Effector CD8-positive, alpha-beta T cell (primary cell): ENCODE measurements at places on chromosomes 5 and 9.

- no peak for DNase-seq
These were observed 189.3 kb upstream of the MAST4 start for GRCh38 chr5:66406761-66407336.

- no peak for DNase-seq
These were observed 310.1 kb downstream of the RFX3 start for GRCh38 chr9:3215658-3216057.

DNA sequence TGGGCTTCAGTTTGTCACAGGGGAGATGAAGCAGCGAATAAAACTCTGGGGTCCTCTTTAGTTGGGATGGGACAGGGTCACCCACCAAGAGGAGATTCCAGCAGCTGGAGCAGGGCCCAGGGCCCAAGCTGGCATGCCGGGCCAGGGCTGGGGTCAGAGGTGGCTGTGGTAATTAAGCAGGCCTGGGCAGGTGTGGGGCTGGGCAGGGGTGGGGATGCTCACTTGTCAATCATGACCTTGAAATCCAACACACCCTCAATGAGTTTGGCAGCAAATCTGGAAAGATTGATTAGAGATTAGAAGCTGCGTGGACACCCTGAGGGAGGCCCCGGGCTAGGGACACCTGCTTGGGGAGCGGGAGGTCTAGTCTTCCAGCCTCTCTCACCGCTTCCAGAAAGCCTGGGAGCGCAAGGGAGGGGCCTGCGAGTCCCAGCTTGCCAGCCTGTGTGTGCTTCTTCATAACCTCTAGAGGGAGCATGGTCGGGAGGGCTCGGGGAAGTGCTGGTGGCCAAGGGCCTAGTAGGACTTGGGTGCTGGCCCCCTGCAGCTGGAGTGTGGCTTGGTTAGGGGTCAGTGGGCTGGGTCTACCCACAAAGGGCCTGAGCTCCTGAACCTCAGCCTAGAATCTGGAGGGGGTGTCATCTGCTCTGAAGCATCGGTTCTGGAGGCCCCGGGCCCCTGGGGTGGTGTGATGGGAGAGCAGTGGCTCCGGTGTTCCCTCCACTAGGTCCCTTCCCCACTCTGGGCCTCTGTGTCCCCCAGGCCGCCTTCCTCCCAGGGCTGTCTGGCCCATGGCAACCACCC is 7.6 kb downstream of the CRAT start:
- no peak for DNase-seq

- DNase-seq: no peak
These were observed 187.9 kb downstream of the MAN2A1 start for GRCh38 chr5:109877670-109878045.

GRCh38 chr9:127848756-127849504 is 5.5 kb downstream of the ENG start:
- no peak for DNase-seq

GRCh38 chr5:95620030-95620869 is at the start of gene GPR150:
Gene GPR150 (plus strand): TSS chr5:95620087. CDS start chr5:95620276, 189 bp downstream.
- DNase-seq: no peak

DNA sequence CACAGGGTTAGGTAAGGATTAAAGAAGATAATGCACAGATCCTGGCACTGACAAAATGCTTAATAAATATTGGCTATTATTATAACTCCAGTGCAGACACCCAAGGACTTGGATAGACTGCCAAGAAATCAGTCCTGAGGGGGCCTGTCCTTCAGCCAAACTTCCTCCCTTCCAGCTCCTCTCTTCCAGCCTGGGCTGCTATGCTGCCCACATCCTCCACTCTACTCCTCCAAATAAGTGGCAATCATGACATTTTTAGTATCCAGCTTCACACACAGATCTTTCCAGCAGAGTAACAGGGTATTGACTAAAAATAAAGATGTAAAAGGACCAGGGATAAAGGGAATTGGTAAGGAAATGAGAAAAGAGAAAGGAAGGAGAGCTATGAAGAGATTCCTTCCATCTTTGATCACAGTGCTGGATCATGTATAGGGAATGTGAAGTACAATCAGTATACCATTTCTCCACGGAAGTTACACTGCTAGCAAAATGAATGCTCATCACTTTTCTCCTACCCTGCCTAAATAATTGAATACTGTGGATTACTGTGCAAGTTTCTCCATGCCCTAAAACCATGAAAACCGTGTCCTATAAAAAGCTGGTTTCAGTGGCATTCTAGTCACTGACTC is 136.0 kb upstream of the OSMR start:
- no peak for DNase-seq

DNA sequence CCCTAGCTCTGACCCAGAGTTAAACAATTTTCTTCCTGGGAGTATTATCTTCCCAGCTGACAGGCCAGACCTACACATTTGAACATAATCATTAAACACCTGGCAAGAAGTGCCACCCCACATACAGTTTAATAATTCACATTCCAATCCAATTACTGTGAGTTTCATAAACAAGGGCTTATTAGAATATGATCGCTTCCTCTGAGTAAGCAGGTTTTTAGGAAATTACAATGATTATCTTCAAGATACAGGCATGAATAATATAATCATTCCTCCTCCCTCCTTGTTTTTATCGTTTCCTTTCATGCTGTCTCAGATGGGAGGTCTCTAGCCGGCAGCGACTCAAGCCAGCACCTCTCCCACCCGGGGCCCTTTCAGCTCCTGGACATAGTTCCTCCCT is 15.8 kb upstream of the KIF4B start:
- DNase-seq: no peak

- DNase-seq: no peak
These were observed 101.3 kb downstream of the PAM start for GRCh38 chr5:102856389-102856777.

DNA sequence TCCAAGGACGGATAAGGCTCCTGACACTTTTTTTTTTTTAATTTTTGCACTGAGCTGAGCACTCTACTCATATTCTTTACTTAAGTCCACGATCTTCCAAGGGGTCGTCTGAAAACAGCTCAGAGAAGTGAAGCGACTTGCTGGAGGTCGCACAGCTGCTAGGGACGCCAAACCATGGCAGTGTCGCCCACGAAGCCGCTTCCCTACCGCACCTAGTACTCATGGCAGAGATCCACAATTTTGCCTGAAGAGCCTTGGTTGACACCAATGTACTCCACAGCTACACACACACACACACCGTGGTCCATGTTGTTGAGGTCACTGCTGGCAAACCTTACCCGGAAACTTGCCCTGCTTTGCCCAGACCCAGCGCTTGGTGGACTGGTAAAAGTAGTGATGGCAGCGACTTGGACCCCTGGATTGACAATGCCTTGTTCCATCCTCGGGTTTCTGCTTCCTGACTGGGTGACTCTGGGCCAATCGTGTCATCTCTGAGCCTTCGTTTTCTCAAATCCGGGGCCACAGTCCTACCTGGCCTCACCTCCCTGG is 521 bp upstream of the SLIT3 start:
- no peak for DNase-seq

GRCh38 chr5:2866662-2867372 is 115.3 kb upstream of the IRX2 start:
- no peak for DNase-seq

DNA sequence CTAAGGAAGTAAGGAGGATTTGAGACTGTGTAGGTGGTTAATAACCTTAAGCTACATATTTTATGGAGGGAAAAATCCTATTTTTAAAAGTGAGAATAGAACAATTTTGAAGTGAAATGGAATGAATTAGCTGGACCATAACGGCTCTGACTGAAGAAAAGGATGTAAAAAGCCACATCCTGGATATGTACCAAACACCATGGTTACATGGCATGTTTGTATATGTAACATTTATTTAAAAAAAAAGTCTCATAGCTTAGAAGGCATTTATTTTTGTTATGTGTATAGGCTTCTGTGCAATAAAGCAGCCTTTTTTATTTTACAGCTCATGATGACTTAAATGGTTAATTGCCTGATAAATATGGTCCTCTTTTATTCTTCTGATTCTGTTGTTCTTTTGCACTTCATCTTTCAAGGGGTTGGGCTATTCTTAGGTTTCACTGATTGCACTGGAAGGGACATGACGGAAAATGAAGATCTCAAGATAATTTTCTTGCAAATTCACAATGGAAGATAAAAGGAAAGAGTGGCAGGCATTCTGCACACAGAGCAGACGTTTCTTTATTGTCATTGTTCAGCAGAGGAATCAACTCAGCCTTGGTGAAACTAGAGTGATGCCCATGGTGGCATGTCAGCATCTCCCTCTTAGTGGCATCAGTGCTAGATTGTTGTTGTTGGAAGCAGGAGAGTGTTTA is 63.1 kb downstream of the DOCK8 start:
- no peak for DNase-seq

- DNase-seq: no peak
These were observed 215.7 kb downstream of the ICE1 start for GRCh38 chr5:5638211-5638610.

DNA sequence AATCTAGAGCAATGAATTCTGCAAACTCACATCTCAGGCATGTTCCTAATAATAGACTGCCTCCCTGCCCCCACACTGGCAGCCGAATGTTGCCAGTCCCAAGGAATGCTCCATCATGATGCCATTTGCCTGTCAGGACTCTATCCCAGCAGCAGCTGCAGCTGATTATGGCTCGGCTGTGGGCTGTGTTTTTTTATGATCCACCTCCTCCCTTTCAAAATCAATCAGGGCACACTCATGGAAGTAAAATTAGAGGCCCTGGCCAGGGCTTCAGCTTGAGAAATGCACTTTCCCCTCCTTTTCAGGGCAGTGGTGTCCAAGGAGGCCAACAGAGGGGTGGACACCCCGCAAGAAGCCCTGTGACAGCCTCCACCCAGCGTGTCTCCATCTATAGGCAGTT is 176.7 kb upstream of the S1PR3 start:
- no peak for DNase-seq

DNA sequence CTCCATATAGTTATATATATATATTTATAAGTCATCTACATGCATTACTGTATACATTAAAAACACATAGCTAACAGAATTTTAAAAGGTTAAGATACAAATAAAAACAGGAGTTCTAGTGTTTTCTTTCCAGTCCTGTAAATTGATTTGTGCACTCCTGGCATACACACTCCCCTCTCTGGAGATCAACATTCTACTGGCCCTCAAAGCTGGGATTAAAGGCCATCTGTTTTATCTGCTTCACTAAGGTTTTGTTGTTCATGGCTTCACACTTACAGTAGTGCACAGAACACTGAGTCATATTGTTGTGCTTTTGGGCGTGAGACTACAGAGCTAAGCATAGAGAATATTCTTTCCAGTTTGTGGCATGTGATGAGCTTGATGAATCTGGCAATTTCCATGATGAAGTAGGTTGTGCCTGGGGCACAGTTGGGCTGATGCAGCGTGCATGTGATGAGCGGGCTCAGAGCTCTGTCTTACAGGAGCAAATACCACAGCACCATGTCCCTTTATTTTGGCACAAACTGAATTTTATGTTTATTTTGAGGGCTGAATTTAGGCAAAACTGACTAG is 98.2 kb downstream of the TAF11L14 start:
- no peak for DNase-seq

GRCh38 chr9:6802926-6803325 is 45.2 kb downstream of the KDM4C start:
- no peak for DNase-seq

DNA sequence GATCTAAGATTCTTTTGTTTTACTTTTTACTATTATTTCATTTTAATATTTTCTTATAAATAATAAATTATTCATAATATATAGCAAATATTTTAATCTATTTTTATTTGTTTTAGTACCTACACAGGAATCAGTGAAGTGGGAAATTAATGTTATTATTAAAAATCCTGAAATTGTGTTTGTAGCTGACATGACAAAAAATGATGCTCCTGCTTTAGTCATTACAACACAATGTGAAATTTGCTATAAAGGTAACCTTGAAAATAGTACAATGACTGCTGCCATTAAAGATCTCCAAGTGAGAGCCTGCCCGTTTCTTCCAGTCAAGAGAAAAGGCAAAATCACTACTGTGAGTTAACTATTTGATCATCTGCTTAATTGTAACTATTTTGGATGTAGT is 138.7 kb downstream of the VPS13A start:
- no peak for DNase-seq

DNA sequence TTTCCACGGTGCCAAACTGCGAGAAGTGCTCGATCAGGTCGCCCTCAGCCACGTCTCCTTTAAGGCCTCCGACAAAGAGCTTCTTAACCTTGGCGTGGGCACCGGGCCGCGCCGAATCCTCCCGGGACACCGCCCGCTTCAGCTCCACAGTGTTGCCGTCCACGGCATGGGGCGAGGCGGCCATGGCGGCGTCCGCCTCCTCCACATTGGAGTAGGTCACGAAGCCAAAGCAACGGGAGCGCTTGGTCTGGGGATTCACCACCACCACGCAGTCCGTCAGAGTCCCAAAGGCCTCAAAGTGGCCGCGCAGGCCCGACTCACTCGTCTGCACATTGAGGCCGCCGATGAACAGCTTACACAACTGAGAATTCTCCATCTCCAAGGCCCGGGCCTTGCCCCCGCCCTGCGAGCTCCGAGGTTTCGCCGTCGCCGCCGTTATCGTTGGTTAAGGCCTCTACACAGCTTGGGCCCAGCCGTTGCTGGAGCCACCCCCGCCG is 424 bp downstream of the HNRNPA0 start:
- no peak for DNase-seq

- DNase-seq: no peak
These were observed 4.5 kb downstream of the GRK6 start for GRCh38 chr5:177430972-177431316.

DNA sequence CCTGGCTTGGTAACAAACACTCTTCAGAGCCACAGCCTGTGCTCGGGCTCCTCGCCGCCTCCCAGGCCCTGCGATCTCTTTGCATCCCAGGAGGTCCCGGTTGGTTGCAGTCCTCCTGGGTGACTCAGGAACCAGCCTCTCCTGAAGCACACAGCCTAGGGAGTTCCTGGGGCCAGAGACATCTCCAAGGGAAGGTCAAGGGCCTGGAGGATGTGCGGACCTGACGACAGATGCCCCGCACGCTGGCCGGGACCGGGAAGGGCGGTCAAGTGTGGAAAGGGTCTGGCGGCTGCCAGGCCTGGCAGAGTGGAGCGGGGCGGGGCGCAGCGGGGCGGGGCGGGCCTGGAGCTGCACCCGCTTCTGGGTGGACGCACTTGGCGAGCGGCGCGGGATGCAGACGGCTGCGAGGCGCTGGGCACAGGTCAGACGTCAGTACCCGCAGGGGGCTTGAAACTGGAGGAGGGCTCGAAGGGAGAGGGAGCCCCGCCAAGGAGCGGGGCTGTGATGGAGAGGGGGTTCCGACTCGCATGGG is 45.0 kb upstream of the PRSS3 start:
- DNase-seq: no peak

- DNase-seq: no peak
These were observed 37.7 kb upstream of the PSD2 start for GRCh38 chr5:139757727-139758509.

- no peak for DNase-seq
These were observed 71.0 kb upstream of the FCN1 start for GRCh38 chr9:134988706-134989105.

DNA sequence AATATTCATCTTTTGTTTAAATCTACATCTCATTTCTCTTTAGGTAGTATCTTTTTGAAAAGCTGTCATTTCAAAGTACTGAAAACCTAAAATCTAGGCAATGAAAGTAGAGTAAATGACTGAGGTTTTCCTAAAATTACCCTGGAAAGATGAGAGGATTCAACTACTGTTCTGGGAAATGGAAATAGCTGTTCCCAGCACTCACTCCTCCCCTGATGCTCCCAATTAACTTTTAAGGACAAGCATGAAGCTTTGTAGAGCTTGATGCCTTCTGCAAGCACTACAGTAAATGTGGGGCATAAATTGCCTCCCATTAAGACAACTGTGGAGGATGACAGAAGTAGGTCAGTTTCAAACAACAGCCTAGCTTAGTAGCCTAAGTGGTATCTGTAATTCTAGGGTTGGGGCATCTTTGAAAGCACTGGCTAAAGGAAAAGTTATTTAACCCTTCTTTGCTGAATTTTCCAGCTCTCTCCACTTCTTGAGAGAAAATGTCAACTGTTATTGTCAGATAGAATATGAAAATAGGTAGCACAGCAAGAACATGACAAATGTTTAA is 100.2 kb upstream of the GNA14 start:
- DNase-seq: no peak
